T47D (cell line): ENCODE measurements at places on chromosomes 7 and 10.

GRCh38 chr7:131735101-131735500, 178.7 kb upstream of the PODXL start:
- no peak for DNase-seq

DNA sequence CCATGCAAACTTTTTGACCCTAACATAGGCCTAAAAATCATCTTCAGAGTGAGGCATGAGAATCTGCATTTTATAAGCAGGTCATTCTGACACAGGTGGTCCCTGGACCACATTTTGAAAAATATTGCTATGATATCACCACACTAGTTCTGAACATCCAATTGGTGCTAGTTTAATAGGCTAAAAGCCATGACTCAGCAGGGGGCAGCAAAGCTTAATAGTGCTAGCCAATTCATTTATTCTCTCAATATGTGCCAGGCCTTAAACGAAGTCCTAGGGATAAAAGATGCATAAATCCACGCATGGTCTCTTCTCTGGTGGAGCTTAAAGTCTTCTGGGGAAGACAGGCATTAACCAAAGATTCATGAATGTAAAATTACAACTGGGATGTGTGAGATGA, 10.2 kb upstream of the SLC25A28 start:
- DNase-seq = peak; percentile 81

DNA sequence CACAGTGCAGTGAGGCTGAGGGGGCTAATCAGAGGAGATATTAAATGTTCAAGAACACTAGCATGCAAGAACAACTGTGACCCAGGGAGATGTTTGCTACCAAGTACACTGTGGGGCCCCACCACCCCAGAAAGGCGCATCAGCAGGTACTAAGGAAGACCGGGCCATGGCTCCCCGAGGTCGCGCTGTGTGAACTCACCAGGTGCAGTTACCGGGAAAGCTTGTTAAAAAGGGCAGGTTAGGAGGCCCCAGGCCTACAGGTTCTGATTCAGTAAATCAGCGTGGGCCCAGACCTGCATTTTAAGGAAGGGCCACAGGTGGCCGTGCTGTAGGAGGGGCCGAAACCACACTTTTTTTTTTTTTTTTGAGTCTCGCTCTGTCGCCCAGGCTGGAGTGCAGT, 54.6 kb downstream of the TMEM209 start:
- DNase-seq = no peak

DNA sequence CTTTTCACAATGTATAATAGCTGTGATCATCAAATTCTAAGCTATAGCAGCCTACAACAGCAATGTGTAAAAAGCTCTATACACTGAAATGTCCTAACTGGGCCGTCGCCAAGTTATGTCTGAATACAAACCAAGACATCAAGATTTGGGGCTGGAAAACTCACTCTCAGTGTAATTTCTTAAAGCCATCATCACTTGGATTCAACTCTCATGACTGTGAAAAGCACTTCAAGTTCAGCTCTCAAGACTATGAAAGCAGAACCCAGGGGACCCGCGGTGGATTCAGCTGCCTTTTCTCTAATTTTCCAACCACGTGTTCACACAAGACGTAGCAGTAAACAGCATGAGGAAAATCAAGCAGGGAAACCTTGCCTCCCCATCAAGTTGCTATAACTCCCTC, 15.8 kb upstream of the ZNRF2 start:
- DNase-seq = no peak
